ENCODE measurements at places on chromosomes 7 and 10.

DNA sequence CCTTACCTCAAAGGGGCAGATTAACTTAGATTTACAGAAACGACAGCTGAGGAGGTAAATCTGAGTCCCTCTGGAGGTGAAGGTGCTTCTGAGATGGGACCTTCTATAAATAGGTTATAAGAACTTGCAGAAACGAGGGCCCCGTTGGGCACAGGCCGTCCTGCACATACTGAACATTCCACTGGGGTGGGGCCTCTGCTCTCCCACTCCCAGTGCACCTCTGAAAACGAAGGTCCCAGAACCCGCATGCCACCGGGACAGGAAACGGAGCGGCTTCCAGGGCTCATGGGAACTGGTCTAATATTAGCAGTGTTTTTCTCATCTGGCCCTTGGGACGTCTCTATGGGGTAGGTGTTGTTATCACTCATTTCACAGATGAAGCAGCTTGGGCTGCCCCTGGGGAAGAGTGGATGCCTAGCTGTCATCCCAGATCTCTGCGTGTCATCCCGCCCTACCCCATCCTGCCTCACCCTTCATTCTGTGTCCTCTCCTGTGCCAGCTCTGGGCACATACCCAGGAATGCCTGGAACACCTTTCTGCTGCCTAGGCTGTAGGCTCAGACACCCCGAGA lies 19.6 kb downstream of the C10orf62 start:
- no peak for DNase-seq
- H3K4me1 ChIP-seq, result no peaks in the 10 kb centered on the region
- no peaks in the 10 kb centered on the region for H3K27me3 ChIP-seq
- no peak overlapping the region for H3K27ac ChIP-seq

DNA sequence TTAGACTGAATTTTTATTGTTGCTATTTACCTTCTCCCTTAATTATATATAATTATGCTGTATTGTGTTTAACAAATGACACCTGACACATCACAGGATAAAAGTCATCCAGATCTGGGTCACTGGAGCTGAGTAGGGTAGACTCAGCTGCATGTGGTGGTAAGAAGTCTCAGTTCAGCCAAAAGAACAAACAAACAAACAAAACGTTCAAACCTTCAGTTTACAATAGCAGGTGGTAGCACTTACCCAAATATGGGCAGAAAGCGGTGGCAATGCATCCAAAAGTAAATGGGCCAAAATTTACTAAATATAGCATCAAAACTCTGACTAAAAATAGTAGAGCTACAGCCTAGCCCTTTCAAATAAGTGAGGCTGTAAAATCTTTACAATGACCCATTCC lies 42.2 kb downstream of the ZWINT start:
- H3K4me1 ChIP-seq, result no peaks in the 10 kb centered on the region
- H3K27ac ChIP-seq, result no peak overlapping the region
- DNase-seq, result no peak
- H3K4me3 ChIP-seq, result no peak overlapping the region

GRCh38 chr7:84513061-84513460 lies 318.5 kb upstream of the SEMA3A start:
- no peak for DNase-seq
- no peaks in the 10 kb centered on the region for H3K36me3 ChIP-seq
- peaks cover 8% of the 10 kb centered on the region for H3K4me1 ChIP-seq
- no peaks in the 10 kb centered on the region for H3K27me3 ChIP-seq

DNA sequence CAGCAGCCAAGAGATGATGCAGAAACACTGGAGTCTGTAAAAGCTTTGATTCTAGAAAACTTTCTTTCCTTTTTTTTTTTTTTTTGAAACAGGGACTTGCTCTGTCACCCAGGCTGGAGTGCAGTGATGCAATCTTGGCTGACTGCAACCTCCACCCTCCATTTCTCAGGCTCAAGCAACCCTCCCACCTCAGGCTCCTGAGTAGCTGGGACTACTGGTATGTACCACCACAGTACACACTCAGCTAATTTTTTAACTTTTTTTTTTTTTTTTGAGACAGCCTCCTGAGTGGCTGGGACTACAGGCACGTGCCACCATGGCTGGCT lies 17.0 kb upstream of the BAG3 start:
- H3K27ac ChIP-seq, result no peak overlapping the region
- H3K4me3 ChIP-seq, result no peak overlapping the region
- no peak for DNase-seq
- H3K4me1 ChIP-seq, result no peaks in the 10 kb centered on the region

- H3K36me3 ChIP-seq, result peaks cover 35% of the 10 kb centered on the region
- no peaks in the 10 kb centered on the region for H3K4me1 ChIP-seq
- no peak overlapping the region for H3K4me3 ChIP-seq
- DNase-seq, result no peak
- no peaks in the 10 kb centered on the region for H3K27me3 ChIP-seq
Measured at GRCh38 chr7:32559480-32559879, 64.2 kb downstream of the AVL9 start.

DNA sequence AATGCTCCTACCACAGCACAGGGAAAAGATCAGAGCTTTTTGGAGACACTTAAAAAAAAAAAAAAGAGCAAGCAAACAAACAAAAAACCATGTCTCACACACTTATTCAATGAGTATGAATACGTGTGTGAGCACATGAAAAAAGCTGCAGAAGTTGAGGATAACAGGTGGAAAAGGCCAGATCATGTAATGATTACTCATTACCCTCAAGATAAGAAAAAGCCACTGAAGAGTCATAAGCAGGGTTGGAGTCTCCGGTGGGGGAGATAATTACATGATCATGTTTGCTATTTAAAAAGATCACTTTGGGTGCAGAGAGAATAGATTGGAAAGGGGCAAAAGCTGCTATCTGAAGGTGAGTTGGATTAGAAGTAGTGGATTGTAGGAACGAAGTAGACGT lies 77.0 kb downstream of the POU6F2 start:
- peaks cover 5% of the 10 kb centered on the region for H3K36me3 ChIP-seq
- H3K4me3 ChIP-seq, result no peak overlapping the region
- DNase-seq, result no peak

- no peak for DNase-seq
- H3K4me1 ChIP-seq, result peaks cover 8% of the 10 kb centered on the region
- H3K36me3 ChIP-seq, result peaks cover 1% of the 10 kb centered on the region
- no peak overlapping the region for H3K4me3 ChIP-seq
Measured at GRCh38 chr10:132476146-132477065, 61.2 kb upstream of the INPP5A start.

GRCh38 chr10:86267286-86268195 lies 99.1 kb downstream of the GRID1 start:
- no peaks in the 10 kb centered on the region for H3K36me3 ChIP-seq
- peaks cover 60% of the 10 kb centered on the region for H3K27me3 ChIP-seq
- no peak overlapping the region for H3K4me3 ChIP-seq
- H3K27ac ChIP-seq, result no peak overlapping the region

DNA sequence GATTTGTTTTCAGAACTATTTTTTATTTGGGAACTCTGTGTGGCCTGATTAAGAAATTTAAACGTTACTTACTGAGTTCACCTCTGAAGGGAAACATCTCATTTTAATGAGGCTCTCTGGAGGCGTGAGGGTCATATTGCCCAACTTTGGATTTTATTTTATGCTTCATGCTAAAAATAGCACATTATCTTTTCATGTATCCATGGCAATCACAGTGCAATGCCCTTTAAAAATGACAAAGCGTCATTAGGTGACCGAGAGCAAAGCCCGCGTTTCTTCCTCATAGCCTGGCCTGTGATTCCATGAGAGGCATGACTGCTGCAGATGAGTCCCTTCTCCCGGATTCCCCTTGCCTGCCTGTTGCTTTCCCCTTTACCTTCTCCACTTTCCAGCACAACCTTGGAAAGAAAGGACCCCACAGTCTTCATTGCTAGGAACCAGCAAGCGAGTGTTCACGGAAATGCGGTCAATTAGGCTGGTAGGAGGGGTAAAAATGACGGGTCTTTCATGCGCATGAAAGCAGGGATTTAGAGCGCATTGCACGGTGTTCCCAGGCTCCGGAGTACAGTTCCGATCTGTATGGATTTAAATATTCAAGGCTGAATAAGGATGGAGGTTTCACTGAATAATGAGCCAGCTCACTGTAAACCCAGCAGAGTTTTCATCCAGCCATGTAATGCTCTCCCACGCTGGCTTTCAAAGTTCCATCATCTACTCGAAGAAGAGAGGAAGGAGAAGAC lies 98.2 kb upstream of the PITRM1 start:
- peaks cover 2% of the 10 kb centered on the region for H3K36me3 ChIP-seq
- H3K27ac ChIP-seq, result no peak overlapping the region
- DNase-seq, result no peak
- peaks cover 11% of the 10 kb centered on the region for H3K4me1 ChIP-seq
- peaks cover 6% of the 10 kb centered on the region for H3K27me3 ChIP-seq
- H3K4me3 ChIP-seq, result no peak overlapping the region

GRCh38 chr7:139124084-139124914 lies 14.8 kb upstream of the ZC3HAV1 start:
- H3K4me1 ChIP-seq, result no peaks in the 10 kb centered on the region
- peaks cover 28% of the 10 kb centered on the region for H3K27me3 ChIP-seq
- no peak overlapping the region for H3K27ac ChIP-seq
- H3K4me3 ChIP-seq, result no peak overlapping the region

GRCh38 chr7:78543976-78544375 lies 745.4 kb downstream of the PHTF2 start:
- no peaks in the 10 kb centered on the region for H3K36me3 ChIP-seq
- no peak overlapping the region for H3K4me3 ChIP-seq
- H3K4me1 ChIP-seq, result peaks cover 11% of the 10 kb centered on the region
- H3K27me3 ChIP-seq, result peaks cover 6% of the 10 kb centered on the region

DNA sequence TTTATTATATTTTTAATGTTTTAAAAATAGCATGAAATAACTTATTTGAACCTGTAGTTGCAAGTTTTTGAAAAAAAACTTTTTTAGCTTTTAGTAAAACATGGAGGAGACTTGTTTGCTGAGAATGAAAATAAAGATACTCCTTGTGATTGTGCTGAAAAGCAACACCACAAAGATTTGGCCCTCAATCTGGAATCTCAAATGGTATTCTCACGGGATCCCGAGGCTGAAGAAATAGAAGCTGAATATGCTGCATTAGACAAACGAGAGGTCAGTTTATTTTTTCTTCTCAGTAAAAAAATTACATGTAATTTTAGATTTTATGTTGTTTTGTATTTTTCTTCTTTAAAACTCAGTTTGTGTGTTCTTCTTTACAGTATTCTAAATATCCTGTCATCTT lies 73.5 kb downstream of the ANKIB1 start:
- no peaks in the 10 kb centered on the region for H3K4me1 ChIP-seq
- no peaks in the 10 kb centered on the region for H3K27me3 ChIP-seq
- peaks cover 15% of the 10 kb centered on the region for H3K36me3 ChIP-seq

DNA sequence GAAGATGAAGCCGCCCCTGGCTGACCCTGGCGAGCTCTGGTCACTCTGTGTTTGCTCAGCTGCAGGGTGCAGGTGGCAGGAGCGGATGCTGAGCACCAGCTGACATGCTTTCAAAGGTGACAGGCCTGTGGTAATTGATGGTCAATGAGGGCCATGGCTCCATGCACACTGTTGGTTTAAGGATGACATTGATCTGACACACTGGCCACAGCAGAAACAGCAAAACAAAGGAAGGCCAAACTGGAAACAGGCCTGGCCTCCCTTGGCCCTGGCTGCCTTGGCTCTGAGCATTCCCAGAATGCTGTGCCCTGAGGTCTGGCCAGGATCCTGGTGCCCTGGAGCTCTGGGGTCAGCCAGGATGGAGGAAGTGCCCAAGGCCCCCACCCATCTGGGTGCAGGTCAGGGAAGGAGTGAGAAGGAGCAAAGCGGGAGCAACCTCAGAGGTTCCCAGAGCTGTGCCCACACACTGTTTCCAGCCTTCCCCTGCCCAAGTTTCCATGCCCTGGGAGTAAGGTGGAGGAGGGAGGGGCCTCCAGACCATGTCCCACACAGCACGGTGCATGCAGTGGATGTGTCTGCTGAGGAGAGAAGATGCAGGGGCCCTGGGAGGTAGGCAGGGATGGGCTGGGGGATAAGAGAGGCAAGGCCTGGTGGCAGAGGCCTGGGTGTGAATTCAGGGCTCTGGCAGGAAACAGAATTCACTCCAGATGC lies 302.2 kb downstream of the RPS24 start:
- peak; percentile 20 for DNase-seq
- no peaks in the 10 kb centered on the region for H3K36me3 ChIP-seq
- H3K27me3 ChIP-seq, result no peaks in the 10 kb centered on the region
- no peak overlapping the region for H3K4me3 ChIP-seq
- H3K4me1 ChIP-seq, result peaks cover 26% of the 10 kb centered on the region

GRCh38 chr7:40470817-40471216 lies 336.0 kb downstream of the SUGCT start:
- peak overlapping the region; percentile 96 for H3K27ac ChIP-seq
- no peak overlapping the region for H3K4me3 ChIP-seq
- H3K27me3 ChIP-seq, result no peaks in the 10 kb centered on the region
- no peak for DNase-seq
- peaks cover 53% of the 10 kb centered on the region for H3K4me1 ChIP-seq

GRCh38 chr10:79072994-79073645 lies 4.4 kb downstream of the ZMIZ1 start:
- no peaks in the 10 kb centered on the region for H3K27me3 ChIP-seq
- H3K36me3 ChIP-seq, result no peaks in the 10 kb centered on the region
- no peak for DNase-seq
- peak overlapping the region; percentile 98 for H3K4me3 ChIP-seq
- peaks cover 56% of the 10 kb centered on the region for H3K4me1 ChIP-seq

- no peaks in the 10 kb centered on the region for H3K27me3 ChIP-seq
- DNase-seq, result no peak
- H3K4me1 ChIP-seq, result peaks cover 18% of the 10 kb centered on the region
- H3K36me3 ChIP-seq, result no peaks in the 10 kb centered on the region
- no peak overlapping the region for H3K27ac ChIP-seq
Measured at GRCh38 chr7:117685795-117686194, 187.4 kb downstream of the CTTNBP2 start.

DNA sequence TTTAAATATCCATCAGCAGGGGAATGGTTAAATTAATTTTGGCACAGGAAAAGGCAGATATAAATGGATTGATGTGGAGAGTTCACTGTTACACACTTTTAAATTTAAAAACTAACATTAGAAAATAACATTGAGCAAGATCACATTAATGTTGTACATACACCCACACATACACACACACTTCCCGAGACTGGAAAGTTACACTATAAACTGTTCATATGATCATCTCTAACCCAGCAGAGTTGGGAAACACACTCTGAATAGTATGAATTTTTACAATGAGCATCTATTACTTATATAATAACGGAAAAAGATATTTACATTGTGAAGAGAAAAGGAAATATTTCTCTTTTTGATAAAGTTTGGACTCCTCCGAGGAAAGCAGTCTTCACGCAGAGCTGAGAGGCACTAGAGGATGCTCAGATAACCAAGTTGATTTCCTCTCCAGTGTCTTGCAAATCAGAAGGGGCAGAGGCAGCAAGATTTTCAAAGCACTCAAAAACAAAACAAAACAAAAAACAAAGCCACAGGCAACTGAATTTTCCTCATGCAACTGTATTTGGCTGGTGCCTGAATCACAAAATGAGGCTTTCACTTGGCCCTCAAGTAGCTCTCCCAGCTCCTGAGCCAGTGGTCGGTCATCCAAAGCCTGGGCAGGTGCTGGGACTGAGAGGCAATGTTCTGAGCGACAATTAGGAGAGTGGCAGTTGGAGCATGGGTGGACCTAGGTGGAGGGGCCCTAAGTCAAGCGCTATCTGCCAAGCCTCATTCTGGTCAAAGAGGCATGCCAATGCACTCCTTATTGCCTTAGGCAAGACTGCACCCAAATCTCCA lies 10.5 kb upstream of the GATAD1 start:
- peaks cover 4% of the 10 kb centered on the region for H3K4me1 ChIP-seq
- no peak overlapping the region for H3K27ac ChIP-seq
- no peak for DNase-seq
- H3K4me3 ChIP-seq, result no peak overlapping the region
- H3K27me3 ChIP-seq, result peaks cover 16% of the 10 kb centered on the region
- H3K36me3 ChIP-seq, result no peaks in the 10 kb centered on the region
